Progenitor cell of endocrine pancreas (in vitro differentiated cells): ENCODE measurements at places on chromosomes 7 and 10. TPM values are rescaled to one million over a fixed set of nuclear protein-coding genes. Genes with fewer than 3 reads are reported as not detected.

The ASL gene
- 35.9 and 37.5 TPM in 2 replicates for total RNA-seq

The MKX gene
- 0.31 and 0.67 TPM in 2 replicates for total RNA-seq

The PTPN20 gene
- 0.55 TPM in 1 of 2 replicates, not detected in the other for total RNA-seq

The HOXA5 gene
- 12.6 and 18.1 TPM in 2 replicates for total RNA-seq

The MYOF gene
- total RNA-seq, result 25.5 and 35.2 TPM in 2 replicates

The C7orf57 gene
- total RNA-seq, result not detected in 2 replicates

The DENND2A gene
- 32.0 and 39.8 TPM in 2 replicates for total RNA-seq

The ATP5F1C gene
- total RNA-seq, result 220 and 221 TPM in 2 replicates

The BAMBI gene
- total RNA-seq, result 31.4 and 35.4 TPM in 2 replicates

The STEAP4 gene
- not detected in 2 replicates for total RNA-seq

The MMP21 gene
- total RNA-seq, result not detected in 2 replicates

The PARD3 gene
- total RNA-seq, result 78.7 and 85.3 TPM in 2 replicates
